Cerebellar nuclear complex (tissue), 1 donor: ENCODE measurements at places on chromosomes 13 and 19.

GRCh38 chr13:41562083-41562482 is 104.7 kb downstream of the RGCC start:
- DNase-seq: no peak

DNA sequence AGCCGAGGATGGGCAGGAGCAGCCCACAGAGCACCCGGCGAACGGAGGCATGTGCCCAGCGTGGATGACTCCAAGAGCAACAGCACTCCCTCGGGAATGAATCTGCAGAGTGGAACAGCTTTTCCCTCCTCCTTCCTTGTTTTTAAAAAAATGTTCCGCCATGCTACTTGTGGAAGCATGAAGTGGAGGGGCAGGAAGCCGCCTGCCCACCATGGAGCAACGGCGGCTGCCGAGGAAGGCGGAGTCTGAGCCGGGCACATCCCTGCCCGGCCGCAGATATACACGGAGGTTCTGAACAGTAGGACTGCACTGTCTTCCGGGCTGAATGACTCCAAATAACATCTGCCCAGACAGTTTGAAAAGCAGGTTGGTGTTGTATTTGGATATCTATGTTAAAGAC is 65.2 kb downstream of the SOX1 start:
- DNase-seq: no peak

GRCh38 chr13:30818323-30818960 is 83.1 kb downstream of the ALOX5AP start:
- no peak for DNase-seq

DNA sequence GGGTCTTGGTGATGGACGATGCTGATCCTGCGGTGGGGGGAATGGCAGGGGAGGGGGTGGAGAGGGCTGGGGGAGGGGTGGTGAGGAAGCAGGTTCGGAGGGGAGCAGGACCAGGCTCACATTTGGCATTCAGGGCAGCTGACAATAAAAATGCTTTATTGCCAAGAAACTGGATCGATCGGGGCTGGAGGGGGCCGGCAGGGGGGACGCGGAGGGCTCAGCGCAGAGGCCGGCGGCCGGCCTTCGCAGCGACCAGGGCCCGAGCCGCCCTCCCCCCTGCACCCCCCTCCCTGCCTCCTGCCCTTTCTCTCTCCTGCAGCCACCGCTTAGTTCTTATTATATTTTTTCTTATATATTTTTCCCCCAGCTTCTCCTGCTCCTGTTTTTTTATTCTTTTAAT is 18.1 kb upstream of the POU2F2 start:
- DNase-seq: no peak

- no peak for DNase-seq
These were observed 14.5 kb downstream of the NKPD1 start for GRCh38 chr19:45146251-45146650.

GRCh38 chr19:46042252-46042883 is 1.6 kb upstream of the IGFL4 start:
- no peak for DNase-seq

DNA sequence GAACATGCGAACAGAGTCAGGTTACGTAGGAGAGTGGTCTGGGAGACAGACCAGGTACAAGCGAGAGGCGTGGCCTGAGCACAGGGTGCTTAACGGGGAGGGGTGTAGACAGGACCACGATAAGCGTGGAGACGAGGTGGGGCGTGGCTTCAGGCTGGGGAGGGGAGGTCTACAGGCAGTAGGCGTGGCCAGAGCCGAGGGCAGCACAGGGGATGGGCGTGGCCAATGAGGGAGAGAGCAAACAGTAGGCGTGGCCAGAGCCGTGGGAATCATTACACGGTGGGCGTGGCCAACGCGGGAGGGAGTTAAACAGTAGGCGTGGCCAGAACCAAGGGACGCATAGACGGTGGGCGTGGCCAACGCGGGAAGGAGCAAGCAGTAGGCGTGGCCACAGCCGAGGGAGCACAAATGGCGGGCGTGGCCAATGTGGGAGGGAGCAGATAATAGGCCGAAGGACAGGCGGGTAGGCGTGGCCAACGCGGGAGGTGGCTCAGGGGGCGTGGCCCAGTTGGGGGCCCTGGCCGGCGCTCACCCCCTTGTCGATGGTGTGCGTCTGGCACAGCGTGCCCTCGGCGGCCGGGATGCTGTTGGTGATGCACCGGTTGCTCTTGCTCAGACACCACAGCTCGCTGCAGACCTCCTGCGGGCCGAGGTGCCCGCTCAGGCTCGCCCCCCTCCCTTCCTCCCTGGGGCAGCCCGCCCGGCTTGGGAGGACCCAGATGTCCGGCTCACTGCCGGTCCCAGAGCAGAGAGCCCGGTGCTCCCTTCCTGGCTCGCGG is 15.2 kb upstream of the MYO1F start:
- DNase-seq: no peak

- no peak for DNase-seq
These were observed 683.5 kb downstream of the LIG4 start for GRCh38 chr13:107531816-107532215.

DNA sequence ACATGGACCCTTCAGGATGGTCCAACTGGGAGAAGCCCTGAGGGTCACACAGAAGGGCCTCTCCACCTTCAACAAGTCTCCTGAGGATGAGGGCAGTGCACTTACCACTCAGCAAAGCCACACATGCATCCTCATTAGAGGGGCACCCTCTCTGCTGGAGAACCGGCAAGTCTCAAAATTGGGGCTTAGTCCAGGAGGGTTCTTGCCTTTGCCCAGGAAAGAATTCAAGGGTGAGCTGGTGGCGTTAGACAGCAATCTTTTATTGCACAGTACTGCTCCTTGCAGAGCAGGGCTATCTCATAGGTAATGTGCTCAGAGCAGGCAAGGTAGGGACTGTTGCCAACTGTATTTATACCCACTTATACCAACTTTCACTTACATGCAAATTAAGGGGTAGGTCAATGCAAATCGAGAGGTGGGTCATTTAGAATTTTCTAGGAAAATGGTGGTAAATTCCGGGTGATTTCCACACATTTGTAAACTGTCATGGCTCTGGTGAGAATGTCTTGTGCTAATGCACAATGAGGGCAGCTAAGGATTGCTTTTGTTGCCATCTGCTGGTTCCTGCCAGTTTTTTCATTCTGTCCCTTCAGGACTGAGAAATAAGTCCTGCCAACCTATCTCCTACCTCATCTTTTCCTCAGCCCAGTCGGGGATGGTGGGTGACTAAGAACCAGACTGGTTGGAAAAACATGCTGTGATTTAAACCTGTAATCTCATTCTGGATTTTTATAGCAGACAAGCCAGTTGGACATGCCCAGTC is 27.8 kb upstream of the IGSF23 start:
- no peak for DNase-seq

DNA sequence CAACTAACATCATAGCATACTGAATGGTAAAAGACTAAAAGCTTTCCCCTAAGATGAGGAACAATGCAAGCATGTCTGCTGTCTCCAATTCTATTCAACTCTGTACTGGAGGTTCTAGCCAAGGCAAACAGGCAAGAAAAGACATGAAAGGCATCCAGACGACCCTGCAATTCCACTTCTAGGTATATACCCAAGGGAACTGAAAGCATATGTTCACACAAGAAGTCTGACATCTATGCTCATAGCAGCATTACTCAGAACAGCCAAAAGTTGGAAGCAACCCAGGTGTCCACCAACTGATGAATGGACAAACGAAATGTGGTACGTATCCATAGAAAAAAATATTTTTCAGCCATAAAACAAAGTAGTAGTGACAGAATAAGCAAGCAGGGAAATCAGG is 39.1 kb downstream of the PEPD start:
- no peak for DNase-seq

- DNase-seq: no peak
These were observed 28.5 kb downstream of the CRYL1 start for GRCh38 chr13:20497006-20497775.

DNA sequence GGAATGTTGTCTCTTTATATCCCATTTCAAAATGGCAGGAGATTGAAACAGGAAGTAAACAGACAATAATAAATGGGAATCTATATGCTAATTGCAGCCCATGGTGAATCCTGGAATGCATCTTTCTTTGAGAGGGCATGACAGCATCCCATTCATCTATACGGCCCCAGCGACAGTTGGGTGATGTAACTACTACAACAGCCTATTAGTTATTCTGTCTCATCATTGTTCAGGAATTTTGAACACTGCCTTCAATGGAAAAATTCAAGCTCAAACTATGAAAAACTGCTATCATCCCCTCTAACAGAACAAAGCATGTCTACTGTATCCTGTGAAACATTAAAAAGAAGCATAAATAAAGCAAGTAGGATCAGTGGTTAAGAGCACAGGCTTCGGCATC is 262.1 kb downstream of the DCT start:
- no peak for DNase-seq

DNA sequence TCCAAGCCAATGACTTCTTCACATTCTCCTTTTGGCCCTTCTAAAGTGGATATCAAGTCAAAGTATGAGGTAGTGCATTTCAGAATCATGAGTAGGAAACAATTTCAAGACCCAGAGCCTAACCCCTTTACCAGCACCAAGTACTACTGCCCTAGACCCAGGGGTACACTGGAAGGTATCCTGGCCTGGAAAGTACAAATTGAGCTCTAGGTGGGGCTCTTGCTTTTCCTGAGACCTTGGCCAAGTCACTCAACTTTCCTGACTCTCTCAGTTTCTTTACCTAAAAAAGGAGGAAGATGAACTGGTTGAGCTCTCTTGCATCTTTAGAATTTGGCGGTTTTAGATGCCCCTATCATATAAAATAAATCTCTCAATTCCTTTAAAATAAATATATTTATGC is 204.7 kb downstream of the FGF14 start:
- DNase-seq: no peak

DNA sequence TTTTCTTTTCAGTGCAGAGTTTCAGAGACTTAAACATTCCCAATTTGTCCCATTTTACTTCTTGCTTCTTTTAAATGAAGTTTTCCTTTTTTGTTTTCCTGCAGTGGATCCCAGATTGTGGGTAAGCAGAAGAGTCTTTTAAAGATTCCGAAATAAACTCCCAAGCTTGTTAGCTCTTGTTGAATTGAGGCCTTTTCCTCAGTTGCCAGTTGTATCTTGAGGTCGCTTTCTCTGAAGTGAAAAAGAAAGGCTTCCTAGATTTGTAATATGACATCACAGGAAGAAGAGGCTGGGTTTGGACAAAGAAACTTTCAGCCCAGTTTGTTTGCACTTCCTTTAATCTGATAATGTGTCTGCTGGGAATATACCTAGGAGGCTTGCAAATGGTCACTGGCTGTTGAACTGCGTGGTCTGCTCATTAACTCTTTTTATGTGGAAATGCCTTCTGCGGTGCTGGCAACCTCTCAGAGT is at the start of gene LPAR6:
Gene LPAR6, minus strand, starts transcription at position 233 of the 471 bp plus-strand sequence. CDS start 690 bp downstream, outside the sequence.
- DNase-seq: no peak

DNA sequence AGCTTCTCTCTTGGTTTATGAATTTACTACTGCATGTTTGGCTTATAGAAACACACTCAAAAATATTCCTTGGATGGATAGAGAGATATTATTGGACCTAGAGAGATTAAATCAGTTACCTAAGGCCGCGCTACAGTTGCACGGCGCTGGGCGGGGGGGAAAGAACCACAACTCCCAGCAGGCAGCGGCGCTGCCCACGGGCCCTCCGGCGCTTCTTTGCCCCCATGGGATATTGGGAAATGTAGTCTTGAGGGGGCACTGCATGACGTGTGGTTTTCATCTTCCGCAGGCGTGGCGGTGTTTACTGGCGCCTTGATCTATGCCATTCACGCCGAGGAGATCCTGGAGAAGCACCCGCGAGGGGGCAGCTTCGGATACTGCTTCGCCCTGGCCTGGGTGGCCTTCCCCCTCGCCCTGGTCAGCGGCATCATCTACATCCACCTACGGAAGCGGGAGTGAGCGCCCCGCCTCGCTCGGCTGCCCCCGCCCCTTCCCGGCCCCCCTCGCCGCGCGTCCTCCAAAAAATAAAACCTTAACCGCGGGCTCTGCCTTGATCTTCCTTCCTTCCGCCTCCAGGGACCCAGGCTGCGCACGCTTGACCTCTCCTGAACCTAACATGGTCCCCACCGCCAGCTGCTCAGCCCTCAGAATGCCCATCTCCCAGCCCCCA is 4.8 kb downstream of the EMP3 start:
- DNase-seq: peak; percentile 55

DNA sequence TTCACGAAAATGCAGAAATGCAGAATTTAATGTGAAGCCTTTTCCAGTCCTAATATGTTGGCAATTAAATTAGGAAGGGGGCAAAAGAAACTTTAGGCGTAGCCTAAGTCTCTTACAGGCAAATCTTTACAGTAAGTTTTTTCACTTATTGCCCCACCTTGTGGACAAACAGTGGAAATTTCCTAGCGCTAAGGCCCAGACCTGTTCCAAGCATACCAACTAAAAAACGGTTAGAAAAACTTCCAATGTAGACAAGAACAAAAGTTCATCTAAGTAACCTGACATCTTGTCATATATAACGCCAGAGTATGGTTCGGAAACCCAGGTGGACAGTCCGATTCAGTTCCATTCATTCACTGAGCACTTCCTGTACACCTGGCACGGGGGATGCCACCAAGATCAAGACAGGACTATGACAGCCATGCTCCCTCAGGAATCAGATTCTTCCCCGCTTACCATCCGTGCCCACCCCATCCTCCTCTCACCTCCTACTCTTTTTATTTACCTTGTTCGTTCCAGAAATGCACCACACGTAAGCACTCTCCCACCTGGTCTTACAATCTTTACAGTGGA is 4.9 kb downstream of the ZAR1L start:
- DNase-seq: no peak

- DNase-seq: no peak
These were observed 17.9 kb downstream of the TFDP1 start for GRCh38 chr13:113602291-113602988.

DNA sequence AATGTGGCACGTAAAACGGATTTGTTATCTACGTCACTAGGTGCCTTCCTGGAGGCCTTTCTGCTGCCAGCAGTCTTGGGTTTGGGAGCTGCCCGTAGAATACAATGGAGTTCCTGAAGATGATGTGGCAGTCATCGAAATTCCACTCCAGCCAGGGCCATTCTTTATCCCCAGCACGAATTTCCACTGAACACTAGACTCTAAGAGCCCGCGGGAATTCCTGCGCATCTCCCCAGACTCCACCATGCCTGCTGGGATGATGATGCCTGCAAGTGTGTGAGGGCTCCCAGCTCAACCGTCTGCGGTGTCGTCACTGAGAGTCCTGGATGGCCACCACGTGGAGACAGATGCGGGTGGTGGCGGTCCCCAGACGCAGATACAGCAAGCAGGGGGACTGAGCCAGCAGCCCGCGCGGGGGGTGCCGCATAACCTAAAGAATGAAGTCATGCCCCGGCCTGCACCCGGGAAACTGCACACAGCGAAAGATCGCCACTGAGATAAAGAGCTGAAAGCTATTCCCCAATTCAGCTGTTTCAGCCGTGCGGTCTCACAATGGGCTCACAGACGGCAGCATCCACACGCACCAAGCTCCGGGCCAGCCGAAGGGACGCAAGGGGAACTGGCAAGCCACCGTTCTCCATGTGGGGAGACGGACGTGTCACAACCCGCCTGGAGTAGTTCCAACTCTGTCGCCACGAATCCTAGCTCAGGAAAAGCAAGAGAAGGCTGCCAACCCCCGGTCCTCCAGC is 41.1 kb downstream of the COL4A1 start:
- DNase-seq: no peak

- no peak for DNase-seq
These were observed 443.9 kb downstream of the FGF9 start for GRCh38 chr13:22114630-22115311.

GRCh38 chr19:44746946-44747738 is 1.4 kb upstream of the BCL3 start:
- DNase-seq: no peak
